Keratinocyte (primary cell): ENCODE measurements at places on chromosomes 5 and 9. TPM values are rescaled to one million over a fixed set of nuclear protein-coding genes. Genes with fewer than 3 reads are reported as not detected.

DNA sequence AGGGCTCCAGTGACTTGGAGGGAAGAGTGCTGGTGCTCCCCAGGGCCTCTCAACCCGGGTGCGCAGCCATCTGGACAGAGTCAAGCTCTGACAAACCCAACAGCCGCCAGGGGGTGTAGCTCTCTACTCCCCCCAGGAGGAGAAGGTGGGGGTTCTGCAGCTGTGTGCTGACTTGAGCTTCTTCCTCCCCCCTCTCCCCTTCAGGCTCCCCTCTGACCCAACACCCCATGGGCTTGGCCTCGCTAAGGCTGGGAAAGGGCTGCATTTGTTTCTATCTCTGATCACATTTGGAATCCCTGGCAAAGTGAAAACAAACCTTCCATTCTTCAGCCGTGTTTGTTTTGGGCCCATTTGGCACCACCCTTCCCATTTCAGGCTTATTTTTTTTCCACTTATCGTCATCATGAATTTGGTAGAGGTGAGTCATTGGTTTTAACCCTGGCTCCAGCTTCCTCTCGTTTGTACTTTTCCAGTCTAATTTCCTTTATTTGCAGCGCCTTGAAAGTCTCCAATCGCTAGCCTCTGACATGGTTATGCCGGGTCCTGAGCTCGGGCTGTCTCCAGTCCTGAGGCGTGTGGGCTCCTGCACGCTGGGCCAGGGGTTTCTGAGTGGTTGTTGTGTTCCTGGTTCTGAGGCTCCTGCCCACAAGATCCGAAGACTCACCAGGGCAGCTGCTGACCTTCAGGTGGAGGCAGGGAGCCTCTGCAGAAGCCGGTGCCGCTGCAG lies 36.1 kb downstream of the DAP start:
- H3K4me3 ChIP-seq = peak overlapping the region; percentile 8
- H3K36me3 ChIP-seq = peaks cover 1% of the 10 kb centered on the region
- no peaks in the 10 kb centered on the region for H3K27me3 ChIP-seq

DNA sequence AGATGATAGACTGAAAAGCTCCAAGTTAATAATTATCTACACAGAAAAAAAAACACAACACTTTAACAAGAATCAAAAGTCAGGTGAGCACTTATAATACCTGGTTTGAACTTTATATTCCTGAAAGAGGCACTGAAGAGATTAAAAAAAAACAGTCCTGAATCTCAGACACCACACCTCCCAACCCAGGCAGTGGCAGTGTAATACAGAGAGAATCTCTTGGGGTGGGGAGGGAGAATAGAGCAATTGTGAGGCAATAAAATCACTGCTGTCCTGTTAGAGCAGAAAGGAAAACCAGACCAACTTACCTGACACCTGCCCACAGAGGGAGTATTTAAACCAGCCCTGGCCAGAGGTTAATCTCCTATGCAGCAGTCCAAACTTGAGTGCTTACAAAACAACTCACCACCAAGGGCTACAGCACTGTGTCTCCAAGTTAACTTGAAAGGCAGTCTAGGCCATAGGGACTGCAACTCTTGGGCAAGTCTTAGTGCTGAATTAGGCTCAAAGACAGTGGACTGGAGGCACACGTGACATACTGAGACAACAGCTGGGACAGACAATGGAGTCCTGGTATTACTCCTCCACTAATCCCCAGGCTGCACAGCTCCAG lies 54.2 kb downstream of the SLCO4C1 start:
- H3K4me1 ChIP-seq = no peaks in the 10 kb centered on the region
- H3K4me3 ChIP-seq = no peak overlapping the region
- no peak overlapping the region for H3K27ac ChIP-seq

DNA sequence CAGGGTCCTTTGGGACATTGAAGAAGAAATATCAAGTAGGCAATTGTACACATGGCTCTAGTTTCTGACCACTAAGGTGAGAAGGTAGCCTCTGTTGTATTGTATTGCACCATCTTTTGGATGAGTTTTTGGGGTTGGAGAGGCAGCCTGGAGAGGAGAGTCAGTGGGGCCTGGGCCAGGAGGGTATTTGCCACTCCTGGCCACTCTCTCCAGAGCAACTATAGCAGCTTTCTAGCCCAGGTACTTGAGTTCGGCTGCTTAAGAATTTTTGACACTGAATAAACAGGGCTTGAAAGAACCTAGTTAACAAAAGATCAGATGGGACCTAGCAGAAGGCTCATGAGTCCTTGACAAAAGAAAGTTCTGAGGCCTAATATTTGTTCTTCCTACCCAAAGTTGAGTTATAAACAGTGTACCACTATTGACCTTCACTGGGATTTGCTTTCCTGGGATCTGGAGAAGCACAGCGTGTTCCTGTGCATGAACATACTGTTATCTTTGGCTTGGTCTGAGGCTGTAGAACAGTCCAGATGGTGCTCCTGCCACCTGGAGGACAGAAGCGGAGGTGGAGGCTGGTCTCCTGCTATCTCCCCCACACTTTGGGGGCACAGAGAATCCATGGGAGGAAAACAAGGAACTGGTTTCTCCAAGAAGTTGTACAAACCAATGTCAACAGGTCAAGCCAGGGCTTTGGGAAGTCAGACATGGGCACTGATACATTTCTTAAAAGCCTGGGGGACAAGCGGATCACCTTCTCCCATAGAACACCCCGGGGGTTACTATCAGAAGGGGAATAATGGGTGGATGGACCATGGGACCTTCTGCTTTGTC lies 110.4 kb upstream of the LIFR start:
- H3K27me3 ChIP-seq = no peaks in the 10 kb centered on the region
- no peak for DNase-seq
- H3K4me1 ChIP-seq = no peaks in the 10 kb centered on the region
- H3K27ac ChIP-seq = no peak overlapping the region

GRCh38 chr5:135138116-135138850 lies 104.3 kb upstream of the PITX1 start:
- H3K36me3 ChIP-seq = no peaks in the 10 kb centered on the region
- no peak for DNase-seq
- no peak overlapping the region for H3K27ac ChIP-seq

GRCh38 chr5:172875505-172876279 lies 41.6 kb downstream of the ERGIC1 start:
- no peak overlapping the region for H3K27ac ChIP-seq
- H3K27me3 ChIP-seq = no peaks in the 10 kb centered on the region
- no peak overlapping the region for H3K4me3 ChIP-seq
- peaks cover 4% of the 10 kb centered on the region for H3K36me3 ChIP-seq
- H3K4me1 ChIP-seq = peaks cover 25% of the 10 kb centered on the region
- DNase-seq = no peak

DNA sequence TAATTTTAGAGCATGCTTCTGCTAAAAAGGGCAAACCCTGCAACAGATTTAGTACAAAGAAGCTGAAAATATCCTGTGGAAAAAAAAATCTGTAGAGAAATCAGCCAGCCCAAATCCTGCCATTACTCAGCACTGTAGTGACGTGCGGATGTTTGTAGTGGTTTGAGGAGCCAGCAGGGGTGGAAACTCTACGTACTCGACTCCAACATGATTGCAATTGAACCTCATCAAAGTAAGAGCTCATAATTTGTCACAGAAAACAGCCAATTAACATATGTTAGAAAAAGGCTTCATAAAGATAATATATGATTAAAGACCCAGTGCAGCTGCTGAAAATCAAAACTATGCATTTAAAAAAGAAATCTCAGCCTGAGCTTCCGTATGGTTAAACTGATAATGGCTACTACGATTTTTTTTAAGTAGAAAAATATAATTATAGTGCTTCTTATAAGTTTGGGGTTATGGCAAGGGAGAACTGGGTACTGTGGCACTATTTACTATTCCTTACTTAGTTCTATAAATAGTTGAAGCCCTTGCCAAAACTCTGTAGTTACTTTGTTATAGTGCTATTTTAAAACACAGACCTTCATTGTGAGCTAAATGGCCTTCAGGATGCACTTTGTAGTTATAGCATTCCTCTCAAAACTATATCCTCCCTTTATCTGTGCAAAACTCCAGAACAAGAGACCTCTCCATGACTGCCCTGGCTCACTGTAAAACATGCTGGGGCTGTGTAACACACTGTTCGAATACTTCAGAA lies 49.4 kb downstream of the MEF2C start:
- no peak for DNase-seq
- no peak overlapping the region for H3K27ac ChIP-seq
- no peak overlapping the region for H3K4me3 ChIP-seq
- no peaks in the 10 kb centered on the region for H3K4me1 ChIP-seq

- no peaks in the 10 kb centered on the region for H3K27me3 ChIP-seq
- no peak for DNase-seq
- no peak overlapping the region for H3K4me3 ChIP-seq
- H3K27ac ChIP-seq = no peak overlapping the region
- H3K36me3 ChIP-seq = no peaks in the 10 kb centered on the region
Measured at GRCh38 chr9:87880683-87881082, 2.0 kb upstream of the SPATA31E1 start.

GRCh38 chr5:98543490-98543889 lies 230.0 kb upstream of the RGMB start:
- no peaks in the 10 kb centered on the region for H3K36me3 ChIP-seq
- DNase-seq = no peak
- H3K27me3 ChIP-seq = no peaks in the 10 kb centered on the region

DNA sequence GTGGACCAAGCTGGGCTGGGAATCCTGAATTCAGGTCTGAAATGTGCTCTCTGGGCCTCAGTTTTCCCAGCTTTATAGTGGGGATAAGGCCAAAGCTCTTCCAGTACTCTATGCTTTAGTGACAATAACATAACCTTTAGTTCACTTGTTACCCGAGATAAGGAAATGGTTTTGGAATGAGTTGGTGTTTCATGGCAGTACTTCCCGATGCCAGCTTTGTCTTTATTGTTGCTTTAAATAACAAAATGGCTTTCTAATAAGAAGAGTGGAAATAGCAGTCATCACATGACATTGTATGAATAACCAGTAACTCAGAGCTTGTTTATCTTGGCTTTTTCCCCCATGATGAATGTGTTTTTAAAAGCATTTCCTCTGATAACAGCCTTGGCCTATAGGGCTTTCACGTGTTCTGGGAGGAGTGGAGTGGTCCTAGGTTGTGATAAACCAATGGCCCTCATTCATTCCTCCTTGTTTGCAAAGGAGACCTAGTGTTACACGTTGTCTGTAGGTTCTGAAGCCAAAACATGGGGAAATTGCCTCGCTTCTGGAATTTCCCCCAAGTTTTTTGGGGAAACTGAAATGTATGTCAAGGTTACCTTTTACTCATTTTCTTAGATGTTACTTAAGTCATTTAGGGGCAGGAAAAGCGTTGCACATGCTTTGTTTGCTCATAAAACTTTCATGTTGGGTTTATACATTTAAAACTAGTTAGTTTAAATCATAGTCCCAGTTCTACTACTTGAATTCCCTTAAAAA lies 53.7 kb downstream of the ZNF618 start:
- no peak overlapping the region for H3K27ac ChIP-seq
- no peak overlapping the region for H3K4me3 ChIP-seq
- H3K36me3 ChIP-seq = no peaks in the 10 kb centered on the region
- H3K4me1 ChIP-seq = no peaks in the 10 kb centered on the region
- H3K27me3 ChIP-seq = no peaks in the 10 kb centered on the region

Gene SLC1A3
- polyA plus RNA-seq = 16.6 to 22.2 TPM (median 17.0 TPM) in 3 replicates

Gene CDX1
- not detected in 3 replicates for polyA plus RNA-seq

Gene CEL
- 0.12 to 0.22 TPM (median 0.16 TPM) in 3 replicates for polyA plus RNA-seq

Gene RLN2
- polyA plus RNA-seq = 0.41 to 0.98 TPM (median 0.68 TPM) in 3 replicates

Gene MIGA2
- 8.5 to 15.0 TPM (median 9.5 TPM) in 3 replicates for polyA plus RNA-seq
